Activated naive CD4-positive, alpha-beta T cell (primary cell): ENCODE measurements at places on chromosomes 7 and 10.

- no peak for DNase-seq
These were observed 11.2 kb upstream of the OPALIN start for GRCh38 chr10:96369890-96370583.

GRCh38 chr10:72186258-72186981 is 29.4 kb upstream of the ANAPC16 start:
- no peak for DNase-seq

GRCh38 chr7:141737118-141737835 is 881 bp upstream of the SSBP1 start:
- no peak for DNase-seq

GRCh38 chr7:90648834-90649233 is 52.7 kb downstream of the CDK14 start:
- DNase-seq: no peak

- no peak for DNase-seq
These were observed 202.0 kb upstream of the COBL start for GRCh38 chr7:51518646-51519045.

DNA sequence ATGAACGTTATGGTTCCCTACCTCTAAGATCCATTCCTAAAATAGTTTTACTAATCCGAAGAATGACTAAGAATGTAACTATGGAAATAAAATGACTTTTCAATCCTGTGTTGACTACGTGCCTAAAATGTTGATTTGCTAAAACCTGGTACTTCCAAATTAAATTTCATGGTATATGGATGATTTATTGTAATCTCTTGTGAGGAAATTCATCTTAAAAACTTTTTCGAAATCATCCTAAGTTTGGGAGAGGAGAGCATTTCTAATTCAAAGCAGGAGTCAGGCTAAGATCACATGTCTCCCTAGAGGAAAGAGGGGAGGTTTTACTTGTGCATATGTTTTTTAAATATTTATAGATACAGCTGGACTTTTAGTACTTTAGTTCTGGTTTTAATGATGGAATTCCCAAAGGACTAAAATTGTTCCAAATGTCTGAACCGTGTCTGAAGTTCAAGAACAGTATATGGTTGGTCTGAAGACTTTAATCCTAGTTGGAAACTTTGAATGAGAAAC is 483.9 kb downstream of the AUTS2 start:
- DNase-seq: no peak

DNA sequence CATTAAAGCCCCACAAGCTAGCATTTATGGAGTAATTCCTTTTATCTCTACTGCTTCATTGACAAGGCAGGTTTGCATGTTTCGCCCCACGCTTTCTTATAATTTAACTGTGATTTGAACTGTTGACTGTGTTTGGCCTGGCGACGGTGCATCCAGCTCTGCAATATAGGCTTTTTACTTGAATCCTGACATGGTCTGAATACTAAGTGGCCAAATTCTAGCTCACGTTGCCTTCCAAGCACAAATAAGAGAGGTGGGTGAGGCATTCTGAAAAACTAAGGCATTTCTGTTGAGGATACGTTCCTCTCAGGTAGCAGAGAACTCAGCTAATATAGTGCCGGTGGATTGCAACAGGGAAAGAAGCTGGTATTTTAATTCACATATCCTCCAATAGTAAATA is 61.8 kb downstream of the NRP1 start:
- DNase-seq: no peak

GRCh38 chr10:78342827-78343653 is 309.4 kb downstream of the RPS24 start:
- DNase-seq: no peak

GRCh38 chr10:107433605-107434004 is 269.1 kb upstream of the SORCS1 start:
- no peak for DNase-seq

DNA sequence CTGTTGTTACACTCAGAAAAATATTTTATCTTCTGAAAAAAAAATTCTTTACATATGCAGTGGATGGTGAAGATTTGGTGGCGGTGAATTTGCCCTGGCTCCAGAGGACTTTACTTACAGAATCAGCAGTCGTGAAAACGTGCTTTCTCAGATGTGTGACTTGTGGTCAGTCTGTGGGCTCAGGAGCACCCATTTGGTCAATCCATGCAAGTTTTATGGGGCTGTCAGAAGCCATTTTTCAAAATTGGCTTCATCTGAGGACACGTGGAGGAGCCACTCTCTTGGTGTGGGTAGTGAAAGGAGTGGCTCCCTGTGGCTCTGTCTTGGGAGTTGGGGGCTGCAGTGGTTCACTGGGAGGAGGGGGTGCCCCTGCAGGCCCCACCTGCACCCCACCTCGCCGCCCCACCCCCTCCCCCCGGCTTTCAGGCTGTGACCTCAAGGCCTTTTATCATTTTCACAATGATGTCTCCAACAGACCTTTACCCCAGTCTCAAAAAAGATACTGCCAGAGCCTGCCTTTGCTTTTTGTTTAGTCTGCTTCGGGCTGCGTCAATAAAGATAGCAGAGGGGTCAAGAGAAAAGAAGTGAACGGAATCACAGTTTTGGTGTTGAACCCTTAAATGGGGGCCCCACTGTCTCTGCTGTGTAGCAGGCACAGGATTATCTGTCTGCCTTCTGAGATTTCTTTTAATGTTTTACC is 137.4 kb downstream of the MGMT start:
- DNase-seq: no peak

GRCh38 chr7:55903985-55904759 is 16.9 kb downstream of the ZNF713 start:
- DNase-seq: no peak

DNA sequence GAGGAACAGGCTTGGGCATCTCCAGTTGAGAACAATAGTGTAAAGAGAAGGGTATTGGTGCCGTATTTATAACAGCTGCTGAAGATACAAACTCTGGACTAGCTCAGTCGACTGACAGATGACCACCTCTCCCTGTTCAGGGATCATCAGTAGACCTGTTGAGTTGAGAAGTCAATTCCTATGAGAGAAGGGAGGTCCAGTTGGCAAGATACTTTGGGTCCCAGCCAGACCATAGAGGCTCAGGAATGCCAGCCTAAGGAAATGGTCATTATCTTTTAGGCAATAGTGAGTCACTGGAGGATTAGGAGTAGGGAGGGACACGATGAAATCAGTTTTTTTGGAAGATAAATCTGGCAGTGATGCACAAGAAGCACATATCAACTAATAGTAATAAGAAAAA is 202.9 kb downstream of the TRIL start:
- no peak for DNase-seq

DNA sequence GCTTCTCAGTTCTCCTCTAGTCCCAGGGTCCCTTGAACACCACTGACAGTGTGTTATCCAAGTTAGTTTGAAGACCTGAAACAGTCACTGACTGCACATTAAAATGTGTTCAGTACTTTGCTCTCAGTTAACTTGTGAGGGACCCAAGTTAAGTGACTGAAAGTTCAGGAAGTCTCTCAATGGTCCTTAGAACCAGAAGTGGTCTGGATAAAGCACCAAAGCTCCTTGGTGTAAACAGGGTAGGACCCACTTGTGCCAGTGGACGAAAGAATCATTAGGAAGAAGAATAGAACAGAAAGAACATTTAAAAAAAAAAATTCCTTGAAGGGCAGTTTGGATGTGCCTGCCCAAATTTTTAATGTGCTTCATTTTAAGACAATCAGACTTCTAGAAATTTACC is 45.1 kb downstream of the NOD1 start:
- DNase-seq: no peak

- no peak for DNase-seq
These were observed 49.7 kb downstream of the PALD1 start for GRCh38 chr10:70528314-70528713.

- DNase-seq: no peak
These were observed 63.0 kb downstream of the CUX1 start for GRCh38 chr7:101880282-101881054.

DNA sequence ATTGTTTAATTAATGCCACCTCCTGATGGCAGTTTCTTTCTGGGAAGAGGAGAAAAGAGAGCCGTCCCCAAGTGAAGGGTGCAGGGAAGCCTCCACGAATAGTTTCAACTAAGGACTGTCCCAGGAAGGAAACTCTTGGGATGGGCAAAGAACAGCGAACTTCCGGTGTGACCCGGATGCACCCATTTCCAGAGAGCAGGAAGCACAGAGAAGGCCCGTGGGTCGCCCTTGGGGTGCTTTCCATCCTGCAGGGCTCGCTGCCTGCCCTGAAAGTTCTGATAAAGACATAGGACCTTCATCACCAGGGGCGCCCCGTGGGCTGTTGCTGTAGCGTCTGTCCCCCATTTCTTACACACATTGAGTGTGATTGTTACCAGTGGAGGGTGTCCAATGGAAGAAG is 27.0 kb downstream of the GTF2I start:
- DNase-seq: no peak

GRCh38 chr10:27100813-27101347 is 586 bp upstream of the ANKRD26 start:
- no peak for DNase-seq

DNA sequence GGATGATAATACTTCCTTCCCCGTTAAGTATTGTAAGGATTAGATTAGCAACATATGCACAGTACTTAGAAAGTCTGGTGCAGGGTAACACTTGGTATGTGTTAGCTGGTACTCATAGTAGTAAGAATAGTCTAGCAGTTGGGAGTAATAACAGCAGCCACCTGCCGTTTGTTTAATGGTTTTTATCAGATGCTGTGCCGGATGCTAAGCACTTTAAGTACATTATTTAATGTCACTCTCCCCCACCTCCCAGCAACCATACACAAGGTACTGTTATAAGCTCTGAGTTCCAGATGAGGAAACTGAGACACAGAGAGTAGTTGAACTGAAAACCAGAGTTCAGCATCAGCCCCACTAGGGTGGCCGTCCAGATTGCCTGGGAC is 60.1 kb downstream of the ZMIZ1 start:
- DNase-seq: no peak

DNA sequence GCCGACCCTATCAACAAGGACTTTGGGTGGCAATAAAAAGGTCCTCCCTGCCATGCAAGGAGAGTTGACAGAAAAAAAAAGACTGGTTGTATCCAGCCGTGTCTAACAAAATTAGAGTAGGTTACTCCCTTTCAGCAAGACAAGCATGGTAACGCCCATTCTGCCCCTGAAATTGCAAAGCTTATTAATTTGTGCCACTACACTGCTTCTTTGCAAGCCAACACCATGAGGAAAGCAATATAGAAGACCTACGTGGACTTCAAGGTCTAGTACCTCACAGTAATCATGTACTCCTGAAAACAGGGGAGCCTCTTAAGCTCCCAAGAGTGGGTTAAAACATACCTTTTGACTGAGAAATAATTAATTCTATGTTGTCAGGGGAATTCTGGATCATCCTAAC is 90.3 kb downstream of the FRMPD2 start:
- DNase-seq: no peak

GRCh38 chr10:129494740-129495139 is 27.7 kb downstream of the MGMT start:
- DNase-seq: no peak

GRCh38 chr7:103469095-103469948 is 23.3 kb upstream of the SLC26A5 start:
- DNase-seq: no peak

DNA sequence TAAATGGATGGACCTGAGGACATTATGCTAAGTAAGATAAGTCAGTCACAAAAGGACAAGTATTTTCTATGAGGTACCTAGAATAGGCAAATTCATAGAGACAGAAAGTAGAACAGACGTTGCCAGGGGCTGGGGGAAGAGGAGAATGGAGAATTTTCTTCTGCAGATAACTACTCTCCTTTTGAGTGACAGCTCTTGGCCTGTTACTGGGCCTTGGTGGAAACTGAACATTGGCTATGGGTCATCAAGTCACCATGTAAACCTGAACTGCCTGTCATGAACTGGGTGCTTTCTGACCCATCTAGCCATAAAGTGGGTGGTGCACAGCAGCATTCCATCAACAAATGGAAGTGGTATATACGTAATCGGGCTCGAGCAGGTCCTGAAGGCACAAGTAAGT is 29.3 kb upstream of the NFE2L3 start:
- DNase-seq: no peak

DNA sequence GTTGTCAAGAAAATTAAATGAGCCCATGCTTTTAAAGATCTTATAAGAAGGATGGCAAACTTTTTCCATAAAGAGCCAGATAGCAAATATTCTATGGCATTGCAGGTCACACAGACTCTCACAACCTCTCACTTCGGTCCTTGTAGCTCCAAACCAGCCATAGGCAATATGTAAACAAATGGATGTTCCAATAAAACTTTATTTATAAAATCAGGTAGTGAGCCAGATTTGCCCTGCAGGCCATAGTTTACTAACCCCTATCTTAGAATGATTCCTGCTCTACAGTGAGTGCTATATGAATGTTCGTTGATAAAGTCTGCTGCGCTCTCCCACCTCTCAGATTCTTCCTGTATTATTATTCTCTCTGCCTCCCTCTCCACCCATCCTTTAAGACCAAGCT is 177.7 kb downstream of the KCNMA1 start:
- no peak for DNase-seq
